ENCODE measurements at places on chromosomes 12 and 14.

DNA sequence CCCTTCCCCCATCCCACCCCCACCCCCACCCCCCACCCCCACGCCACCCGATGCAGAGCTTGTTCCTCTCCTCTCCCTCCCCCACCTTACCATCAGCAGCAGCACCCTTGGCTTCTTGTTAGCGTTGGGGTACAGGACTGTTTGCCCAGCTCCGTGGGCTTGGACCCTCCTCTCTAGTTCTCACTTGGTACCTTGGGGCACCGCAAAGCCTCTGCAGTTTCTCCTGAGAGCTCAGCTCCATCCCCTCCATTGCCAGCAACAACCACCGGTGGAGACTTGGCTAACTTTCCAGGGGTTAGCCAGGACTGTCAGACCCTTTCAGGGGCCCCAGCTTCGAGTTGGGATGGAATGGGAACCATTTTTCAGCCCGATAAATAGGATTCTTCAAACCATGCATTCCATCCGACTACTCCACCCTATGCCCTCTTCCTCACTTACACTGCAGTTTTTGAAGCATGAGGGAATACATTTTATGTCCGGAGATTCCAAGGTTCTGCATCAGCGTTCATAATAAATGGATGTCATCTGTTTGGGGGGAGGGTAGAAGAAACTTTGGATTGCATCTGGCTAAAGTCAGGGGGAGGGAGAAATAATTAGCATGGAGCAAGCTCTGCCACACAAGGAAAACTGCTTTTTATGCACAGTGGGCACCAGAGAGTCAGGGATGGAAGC, 1.1 kb downstream of the SCN8A start:
- DNase-seq = no peak

- no peak for DNase-seq
Observed at GRCh38 chr14:93824518-93825234, 36.4 kb upstream of the PRIMA1 start.

- DNase-seq = no peak
Observed at GRCh38 chr12:51536159-51536558, 54.9 kb upstream of the SCN8A start.

DNA sequence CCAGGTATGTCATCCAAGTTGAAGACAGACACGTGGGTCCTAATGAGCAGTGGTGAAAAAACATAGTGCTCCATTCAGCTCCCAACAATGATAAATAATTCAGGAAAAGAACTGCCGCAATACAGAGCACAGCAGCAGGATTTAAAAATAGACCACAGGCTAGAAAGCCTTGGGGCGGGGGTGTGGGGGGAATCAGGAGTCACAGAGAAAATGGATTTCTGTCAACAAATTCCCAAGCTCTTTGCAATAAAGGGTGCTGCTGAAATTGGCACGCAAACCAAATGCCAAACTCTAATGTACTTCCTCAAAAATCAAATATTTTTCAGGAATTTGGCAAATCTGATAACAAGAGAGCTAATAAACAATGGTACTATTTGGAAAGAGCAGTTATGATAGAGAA, 58.6 kb downstream of the R3HDM2 start:
- no peak for DNase-seq

DNA sequence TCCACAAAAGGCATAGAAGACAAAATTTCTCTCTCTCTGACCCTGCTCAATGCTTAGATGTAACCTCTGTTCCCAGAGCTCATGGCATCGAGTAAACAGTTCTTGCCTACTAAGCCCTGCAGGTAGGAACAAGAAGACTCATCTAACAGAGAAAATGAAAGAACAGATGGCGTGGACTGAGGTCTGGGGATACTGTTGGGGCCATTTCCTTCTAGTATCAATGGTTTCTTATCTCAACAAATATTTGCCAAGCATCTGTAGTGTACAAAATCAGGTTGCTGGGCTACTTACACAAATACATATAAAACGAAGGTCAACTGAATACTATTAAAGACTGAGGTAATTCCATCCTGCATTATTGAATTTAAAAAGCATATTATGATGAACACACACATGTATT, 93.3 kb downstream of the RIMBP2 start:
- DNase-seq = no peak

DNA sequence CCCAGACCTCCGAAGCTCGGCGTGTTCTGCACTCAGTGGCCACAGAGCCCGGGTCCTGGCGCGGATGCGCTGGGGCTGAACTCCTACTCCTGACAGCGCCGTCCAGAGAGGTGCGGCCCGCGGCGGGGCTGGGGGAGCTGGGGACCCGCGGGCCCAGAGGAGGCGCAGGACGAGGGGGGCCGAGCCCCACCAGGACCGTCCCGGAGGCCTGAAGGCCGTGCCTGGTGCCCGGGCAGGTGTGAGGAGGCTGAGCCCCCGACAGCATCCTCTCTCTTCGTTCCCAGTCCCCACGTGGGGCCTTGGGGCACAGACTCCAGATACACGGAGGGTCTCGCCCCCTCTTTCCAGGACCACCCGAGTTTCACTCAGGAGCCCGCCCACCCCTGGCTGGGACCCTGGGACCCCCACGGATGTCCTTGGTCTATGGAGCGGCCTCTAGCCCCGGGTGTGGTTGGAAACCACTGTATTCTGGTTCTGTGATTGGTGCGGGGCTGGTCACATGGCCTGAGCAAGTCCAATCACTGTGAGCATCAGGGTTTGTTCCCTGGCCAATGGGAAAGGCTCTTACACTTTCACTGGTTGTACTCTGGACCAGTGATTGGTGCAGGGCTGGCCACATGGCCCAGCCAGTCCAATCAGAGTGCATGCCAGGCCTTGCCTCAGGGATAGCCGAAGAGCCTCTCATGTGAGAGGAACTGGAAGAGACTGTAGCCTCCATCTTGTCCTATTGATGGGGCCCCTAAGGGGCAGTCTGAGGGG, 217.6 kb upstream of the SFSWAP start:
- no peak for DNase-seq

DNA sequence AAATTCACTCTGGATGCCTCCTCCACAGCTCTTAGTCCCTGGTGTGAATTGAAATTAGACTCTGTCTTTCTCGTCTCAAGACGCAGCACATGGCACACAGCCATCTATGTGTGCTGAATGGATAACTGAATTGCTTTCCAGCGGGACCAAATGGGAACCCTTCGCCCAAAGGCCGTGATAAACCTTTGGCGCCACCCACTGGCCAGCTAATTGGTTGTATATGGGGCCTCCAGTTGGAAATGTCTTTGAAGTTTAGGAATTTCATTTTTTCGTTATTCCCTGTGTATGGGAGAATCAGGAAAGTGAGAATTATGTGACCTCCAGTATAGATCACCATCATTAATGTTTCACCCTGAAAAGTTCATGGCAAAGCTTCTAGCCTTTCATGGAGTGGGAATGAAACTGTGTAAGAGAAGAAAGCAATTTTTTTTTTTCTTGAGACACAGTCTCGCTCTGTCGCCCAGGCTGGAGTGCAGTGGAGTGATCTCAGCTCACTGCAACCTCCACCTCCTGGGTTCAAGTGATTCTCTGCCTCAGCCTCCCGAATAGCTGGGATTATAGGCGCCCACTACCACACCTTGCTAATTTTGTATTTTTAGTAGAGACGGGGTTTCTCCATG, 9.8 kb upstream of the HSP90AA1 start:
- peak; percentile 43 for DNase-seq

DNA sequence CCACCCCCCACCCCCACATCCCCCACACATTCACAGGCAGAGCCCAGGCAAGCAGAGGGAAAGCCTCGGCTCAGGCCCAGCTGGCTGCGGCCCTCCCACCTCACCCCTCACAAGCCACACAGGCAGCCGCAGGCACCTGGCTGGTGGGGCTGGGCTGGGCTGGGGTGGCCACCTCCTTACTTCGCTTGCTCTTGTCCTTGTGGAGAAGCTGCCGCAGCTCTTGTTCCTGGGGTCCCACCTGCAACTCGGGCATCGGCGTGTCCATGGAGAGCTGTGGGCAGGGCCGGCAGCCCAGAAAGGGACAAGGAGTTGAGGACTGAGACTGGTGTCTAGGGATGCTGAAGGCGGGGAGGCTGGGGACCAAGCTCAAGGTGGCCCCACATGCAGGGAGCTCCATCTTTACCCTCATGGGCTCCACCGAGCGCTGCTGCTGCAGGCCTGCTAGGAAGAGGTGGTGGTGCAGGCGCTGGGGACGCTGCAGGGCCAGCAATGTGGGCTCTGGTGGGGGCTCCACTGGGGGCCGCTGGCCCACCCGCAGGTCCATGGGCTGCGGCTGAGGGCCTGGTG, 21.2 kb downstream of the HDAC7 start:
- DNase-seq = no peak

DNA sequence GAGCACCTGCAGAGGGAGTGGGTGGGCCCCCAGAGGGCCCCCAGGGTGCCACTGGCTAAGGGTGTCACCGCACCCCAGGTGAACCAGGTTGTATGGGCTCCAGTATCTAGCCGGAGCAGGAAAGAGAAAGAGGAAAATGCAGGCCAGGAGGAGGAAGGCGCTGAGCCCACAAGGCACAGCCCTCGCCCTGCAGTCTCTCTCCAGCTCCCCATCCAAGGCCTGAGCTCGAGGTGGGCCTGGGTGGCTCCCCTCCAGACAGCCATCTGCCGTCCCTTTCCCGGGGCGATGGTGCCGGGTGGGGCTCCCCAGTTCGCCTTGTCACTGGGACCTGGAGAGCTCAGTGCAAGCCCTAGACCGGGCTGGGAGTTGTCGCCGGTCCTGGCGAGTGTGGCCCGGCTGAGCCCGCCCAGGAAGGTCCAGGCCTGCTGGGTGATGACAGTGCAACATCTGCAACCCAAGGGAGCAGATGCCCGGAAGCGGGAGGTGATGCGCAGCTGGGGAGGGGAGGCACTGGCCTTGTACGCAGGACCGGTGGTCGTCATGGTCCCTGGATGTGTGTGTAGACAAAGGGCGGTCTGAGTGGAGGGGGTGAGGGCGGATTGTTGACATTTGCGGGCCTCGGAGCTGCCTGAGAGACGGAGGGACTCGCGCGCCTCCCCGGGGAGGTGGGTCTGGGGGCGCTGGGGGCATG, 716 bp downstream of the TMEM179 start:
- DNase-seq = peak; percentile 53

- no peak for DNase-seq
Observed at GRCh38 chr12:97875064-97875463, 412.5 kb downstream of the RMST start.

GRCh38 chr14:25032092-25032784, 17.7 kb downstream of the STXBP6 start:
- no peak for DNase-seq

- DNase-seq = no peak
Observed at GRCh38 chr14:98138666-98139065, 1133.3 kb downstream of the BCL11B start.

DNA sequence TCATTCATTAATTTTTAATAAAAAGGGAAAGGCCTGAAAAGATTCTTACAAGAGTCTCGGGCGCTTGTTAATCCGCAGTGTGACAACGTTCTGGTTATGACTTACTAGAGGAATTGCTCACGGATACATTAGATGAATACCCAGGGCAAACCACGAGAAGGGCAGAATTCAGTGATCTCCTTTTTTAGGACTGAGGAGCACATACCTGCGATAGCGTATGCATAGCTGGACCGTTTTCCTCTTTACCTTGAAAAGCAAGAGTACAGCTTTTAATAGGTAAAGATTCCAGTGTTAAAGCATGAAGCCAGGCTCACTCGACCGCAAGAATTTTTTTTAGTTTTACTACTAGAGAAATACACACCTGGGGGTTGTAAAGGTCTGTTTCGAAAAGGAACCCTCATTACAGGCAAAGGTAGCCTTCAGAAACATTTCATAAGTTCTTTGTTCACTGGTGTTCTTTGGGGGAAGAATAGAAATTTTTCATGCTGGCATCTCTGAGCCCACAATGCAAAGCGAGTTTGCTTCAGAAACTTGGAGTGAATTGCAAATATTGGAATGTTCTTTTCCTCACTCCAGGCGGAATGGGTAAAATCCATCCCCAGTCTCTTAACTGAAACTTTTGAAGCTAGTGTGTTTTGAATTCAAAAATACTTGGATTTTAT, 953 bp downstream of the MAPK1IP1L start:
- no peak for DNase-seq

DNA sequence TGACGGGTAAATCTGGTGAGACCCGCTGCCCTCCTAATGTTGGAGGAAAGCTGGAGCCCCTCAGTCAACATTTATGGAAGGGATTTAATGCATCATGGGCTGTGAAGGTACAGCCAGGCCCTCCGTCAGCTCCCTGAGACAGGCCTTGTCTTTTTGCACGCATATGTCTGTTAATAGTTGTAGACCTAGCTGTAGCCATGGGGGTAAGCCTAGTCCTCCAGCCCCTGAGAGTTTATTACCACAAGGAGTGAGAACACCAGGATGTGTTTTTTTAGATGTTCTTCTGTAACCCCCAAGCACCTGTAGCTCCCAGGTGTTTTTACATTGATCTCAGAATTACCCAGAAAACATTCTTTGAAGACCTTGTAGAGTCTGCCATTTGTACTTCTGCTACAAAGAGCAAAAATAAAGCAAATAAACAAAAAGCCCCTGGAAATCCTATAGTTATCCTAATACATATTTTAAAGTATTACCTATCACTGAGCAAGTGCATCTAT, 25.5 kb downstream of the ETV6 start:
- no peak for DNase-seq

GRCh38 chr12:54439521-54440255, 20.6 kb upstream of the ITGA5 start:
- no peak for DNase-seq

DNA sequence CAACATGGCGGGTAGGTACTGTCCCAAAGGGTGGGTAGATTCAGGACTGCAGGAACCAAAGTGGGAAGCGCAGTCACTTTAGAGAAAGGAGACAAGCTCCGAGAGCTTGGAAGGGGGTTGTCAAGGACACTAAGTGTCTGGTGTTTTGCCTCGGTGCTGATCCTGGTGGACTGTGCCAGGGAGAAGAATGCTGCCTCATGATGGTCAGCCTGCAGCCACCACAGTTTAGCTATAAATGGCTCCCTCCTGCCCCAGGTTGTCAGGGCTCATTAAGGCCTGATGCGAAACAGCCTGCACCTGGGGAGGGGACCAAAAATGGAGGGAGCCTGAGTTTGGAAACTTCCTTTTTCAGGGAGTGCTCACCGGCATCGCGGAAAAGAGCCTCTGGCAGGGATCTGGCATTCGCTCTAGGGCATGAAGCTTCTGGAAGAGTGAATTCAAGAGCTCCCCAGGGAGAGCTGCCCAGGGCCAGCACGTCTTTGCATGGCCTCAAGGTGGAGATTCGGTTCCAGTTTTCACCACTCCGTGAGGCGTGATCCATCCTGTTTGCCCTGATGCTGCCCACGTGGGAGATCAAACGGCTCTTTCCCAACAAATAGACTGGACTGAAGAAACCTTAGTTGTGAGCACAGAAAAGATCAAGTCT, 164.0 kb downstream of the FOXN3 start:
- DNase-seq = no peak

- DNase-seq = no peak
Observed at GRCh38 chr12:103279444-103279843, 216.3 kb downstream of the C12orf42 start.

All from NCI-H510A (cell line).